T follicular helper cell (primary cell): ENCODE measurements at places on chromosomes 13 and 19.

GRCh38 chr13:33194820-33195692, 90.5 kb downstream of the STARD13 start:
- no peak for DNase-seq

DNA sequence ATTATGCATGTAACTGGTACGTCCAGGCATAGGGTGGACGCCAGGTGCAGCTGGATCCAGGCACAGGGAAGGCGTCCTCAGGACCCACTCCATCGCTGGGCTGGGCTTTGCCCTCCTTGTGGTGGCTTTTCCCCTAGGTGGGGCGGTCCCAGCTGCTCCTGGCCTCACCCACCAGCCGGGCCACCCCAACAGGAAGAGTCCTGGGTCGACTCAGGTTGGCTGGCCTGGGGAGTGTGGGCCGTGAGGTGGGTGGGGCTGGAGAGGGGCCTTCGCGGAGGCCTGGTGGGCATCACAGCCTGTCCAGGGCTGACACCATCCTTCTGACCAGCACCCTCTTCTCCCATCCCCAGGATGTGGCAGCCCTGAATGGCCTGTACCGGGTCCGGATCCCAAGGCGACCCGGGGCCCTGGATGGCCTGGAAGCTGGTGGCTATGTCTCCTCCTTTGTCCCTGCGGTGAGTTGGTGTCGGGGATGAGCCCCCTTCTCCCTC, 3.2 kb upstream of the GARIN5A start:
- no peak for DNase-seq

GRCh38 chr19:49132974-49133609, 13.7 kb downstream of the PPFIA3 start:
- no peak for DNase-seq

DNA sequence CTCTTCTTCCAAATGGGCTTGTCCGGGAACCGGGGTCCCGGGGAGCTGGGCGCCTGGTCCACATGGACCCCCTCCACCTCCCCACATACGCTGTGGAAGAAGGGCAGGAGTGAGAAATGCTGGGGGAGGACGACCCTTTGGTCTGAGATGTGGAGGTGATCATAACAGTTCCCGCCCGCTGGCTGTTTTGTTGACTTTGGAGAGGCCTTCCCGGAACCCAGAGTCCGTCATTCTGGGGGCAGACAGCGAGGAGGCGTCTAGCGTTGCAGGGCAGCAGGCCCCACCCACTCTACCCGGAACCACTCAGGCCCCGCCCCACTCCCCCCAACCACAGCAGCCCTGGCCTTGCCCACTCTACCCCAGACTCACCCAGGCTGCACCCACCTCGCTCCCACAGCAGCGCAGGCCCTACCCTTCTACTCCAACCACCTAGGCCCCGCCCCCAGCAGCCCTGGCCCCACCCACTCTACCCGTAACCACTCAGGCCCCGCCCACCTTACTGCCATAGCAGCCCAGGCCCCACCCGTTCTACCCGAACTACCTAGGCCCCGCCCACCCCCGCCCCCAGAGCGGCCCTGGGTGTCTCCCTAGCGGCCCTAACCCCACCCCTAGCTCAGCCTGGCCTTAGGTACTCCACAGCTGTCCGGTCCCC, 7.1 kb downstream of the GPR108 start:
- no peak for DNase-seq

GRCh38 chr19:35006342-35006998, 6.3 kb downstream of the GRAMD1A start:
- no peak for DNase-seq

DNA sequence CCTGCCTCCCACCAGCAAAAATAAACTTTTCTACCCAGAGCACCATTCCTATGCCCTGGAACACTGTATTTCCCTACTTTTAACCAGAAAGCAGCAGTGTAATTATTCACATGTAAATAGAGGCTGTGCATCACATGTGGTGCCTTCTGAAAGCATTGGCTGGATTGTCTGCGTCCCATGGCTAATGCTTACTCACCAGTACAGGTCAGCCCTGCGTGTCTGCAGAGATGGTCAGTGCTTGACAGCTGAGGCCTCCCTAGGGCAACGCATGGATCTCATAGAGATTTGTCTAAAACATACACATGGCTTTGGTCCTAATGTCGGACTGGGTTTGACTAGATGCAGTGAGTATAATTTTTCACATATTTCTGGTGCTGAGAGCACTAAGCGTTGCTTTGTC, 64.2 kb downstream of the DPY19L3 start:
- DNase-seq = no peak

DNA sequence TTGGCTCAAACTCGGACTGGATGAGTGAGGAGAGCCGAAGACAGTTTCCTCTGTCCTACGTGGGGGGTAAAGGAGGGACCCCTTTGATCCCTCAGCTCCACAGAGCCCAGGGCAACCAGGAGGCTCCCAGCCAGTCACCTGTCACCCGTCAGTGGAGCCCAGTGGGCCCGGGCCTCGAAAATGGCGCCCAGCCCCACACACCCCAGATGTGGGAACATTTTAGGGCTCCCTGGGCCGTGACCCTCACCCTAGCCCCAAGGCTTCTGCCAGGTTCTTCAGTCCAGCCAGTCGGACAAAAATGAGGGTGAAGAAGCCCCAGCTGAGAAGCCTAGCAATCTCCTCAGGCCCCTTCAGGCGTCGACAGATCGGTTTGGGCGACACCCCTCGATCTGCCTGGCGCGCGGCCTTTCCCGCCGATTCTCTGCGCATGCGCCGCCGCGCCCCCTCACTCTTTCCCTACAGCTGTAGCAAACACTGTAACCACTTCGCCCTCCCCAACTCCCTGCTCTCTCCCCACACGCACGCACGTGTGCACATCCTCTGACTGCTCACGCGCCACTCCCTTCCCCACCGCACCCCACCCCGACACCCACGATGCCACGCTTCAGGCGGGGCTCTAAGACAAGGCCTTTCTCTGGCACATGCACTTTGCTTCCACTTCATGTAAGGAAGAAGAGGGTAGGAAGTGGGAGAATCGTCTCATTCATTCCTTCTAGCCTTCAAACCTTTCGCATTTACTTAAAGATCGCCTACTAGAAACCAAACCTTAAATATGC, at the start of gene SLC6A16:
Gene SLC6A16 (minus strand): TSS at position 391 of the 776 bp plus-strand sequence. CDS start 13,844 bp downstream, outside the sequence.
- DNase-seq = no peak
